Thymus (tissue), 14 donors: ENCODE measurements at places on chromosomes 2 and 18.

DNA sequence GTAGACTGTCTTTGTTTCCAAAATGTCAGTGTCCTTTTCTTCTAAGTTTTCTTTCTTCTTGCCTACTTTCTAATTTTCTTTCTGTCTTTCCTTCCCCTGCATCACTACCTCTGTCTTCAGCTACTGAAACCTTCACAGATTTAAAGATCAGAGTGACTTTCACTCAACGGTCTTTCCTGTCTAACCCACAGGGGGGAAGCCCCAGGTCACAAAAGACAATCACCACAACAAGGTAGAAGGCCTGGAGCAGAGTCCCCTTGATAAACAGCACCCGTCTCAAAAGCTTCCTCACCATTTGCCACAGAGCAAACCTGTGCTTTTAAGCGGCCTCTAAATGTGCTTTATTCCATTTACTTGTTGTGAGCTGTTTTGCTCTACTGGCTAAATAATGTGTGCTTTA is 665.4 kb downstream of the BCL11A start:
- H3K27ac ChIP-seq: peak overlapping the region; percentile 46
- no peaks in the 10 kb centered on the region for H3K27me3 ChIP-seq
- H3K4me1 ChIP-seq: peaks cover 64% of the 10 kb centered on the region
- peak; percentile 88 for DNase-seq
- H3K36me3 ChIP-seq: no peaks in the 10 kb centered on the region

- no peak for DNase-seq
- H3K4me3 ChIP-seq: no peak overlapping the region
- no peaks in the 10 kb centered on the region for H3K36me3 ChIP-seq
- H3K27me3 ChIP-seq: no peaks in the 10 kb centered on the region
These were observed 465.9 kb downstream of the EPHA4 start for GRCh38 chr2:221106241-221106640.

DNA sequence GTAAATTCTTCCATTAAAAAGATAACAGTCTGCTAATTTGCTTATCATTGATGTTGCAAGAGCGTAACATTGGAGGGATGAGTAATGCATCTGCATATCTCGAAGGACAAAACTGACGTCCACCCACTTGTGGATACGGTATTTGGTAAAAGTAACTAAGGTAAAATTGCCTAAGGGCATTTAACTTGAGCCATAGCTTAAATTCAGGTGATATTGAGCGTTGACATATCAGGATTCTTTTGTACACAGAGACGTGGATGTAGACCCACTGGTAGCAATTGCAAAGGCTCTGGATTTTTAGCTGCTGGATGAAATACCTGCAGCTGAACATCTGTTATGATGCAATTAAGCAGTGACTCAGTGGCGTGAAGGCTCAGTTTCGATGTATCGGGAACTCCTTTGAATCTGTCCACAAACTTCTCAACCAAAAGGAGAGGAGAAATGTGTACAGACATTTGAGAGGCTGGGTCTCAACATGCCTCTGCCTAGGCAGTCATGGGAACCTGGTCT is 119.3 kb downstream of the SPTBN1 start:
- H3K27me3 ChIP-seq: no peaks in the 10 kb centered on the region
- H3K4me3 ChIP-seq: no peak overlapping the region
- H3K27ac ChIP-seq: peak overlapping the region; percentile 91
- H3K4me1 ChIP-seq: peaks cover 74% of the 10 kb centered on the region
- H3K36me3 ChIP-seq: no peaks in the 10 kb centered on the region

- no peak overlapping the region for H3K27ac ChIP-seq
- DNase-seq: no peak
- no peaks in the 10 kb centered on the region for H3K36me3 ChIP-seq
- H3K27me3 ChIP-seq: no peaks in the 10 kb centered on the region
These were observed 84.3 kb downstream of the NETO1 start for GRCh38 chr18:72783530-72783929.

DNA sequence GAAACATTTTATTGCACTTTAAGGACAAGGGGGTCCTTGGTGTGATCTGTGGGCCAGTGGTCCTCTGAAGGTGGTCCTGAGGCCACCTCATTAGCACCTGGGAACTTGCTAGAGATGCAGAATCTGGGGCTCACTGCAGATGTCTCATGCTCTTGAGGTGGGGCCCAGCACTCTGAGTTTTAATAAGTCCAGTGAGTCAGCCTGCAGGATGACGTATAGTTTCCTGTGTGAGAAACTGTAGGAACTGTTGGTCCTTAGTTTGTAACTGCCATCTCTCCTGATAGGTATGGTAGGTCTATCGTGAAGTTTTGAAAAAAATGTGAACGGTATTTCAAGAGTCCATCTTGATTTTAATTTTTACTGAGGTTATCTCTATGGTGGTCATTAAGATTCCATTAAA is 2.8 kb downstream of the TRPM8 start:
- H3K27me3 ChIP-seq: peaks cover 2% of the 10 kb centered on the region
- no peak for DNase-seq
- no peak overlapping the region for H3K27ac ChIP-seq
- H3K36me3 ChIP-seq: no peaks in the 10 kb centered on the region
